ENCODE measurements at places on chromosomes 13 and 19.

DNA sequence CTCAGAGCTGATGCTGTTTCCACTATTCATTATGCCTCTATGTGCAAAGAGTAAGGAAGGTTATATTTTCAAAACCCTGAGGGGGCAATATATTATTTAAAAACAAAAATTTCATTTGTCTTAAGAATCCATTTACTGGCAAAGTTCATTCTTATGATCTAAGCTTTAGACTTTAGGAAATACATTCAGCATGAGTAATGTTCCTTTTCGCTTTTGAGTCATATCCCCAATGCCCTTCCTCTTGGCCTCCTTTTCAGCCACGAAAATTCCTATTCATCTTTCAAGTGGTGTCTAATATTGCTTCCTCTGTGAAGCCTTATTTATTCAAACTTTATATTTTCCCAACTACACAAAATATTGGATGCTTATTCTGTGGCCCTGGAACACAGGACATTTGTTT lies 1317.0 kb downstream of the PCDH9 start:
- DNase-seq = no peak

- no peak for DNase-seq
Measured at GRCh38 chr19:16208847-16209665, 11.3 kb downstream of the AP1M1 start.

DNA sequence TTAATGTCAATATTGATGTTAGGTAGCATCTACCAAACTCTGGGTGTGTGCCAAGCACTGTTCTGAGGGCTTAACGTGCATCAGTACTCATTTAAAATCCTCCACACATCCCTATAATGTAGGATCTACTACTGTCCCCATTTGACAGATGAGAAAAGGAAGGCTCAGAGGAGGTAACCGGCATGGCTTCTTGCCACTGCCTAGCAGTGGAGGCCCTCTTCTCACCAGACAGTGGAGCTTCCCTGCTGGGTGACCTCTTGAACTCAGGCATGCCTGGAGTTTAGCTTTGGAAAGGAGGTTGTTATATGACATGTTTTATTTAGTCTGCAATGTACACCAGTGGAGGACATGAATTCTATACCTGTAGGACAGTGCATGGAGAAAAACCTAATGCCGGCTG lies 2.1 kb downstream of the SPATA13 start:
- no peak for DNase-seq

DNA sequence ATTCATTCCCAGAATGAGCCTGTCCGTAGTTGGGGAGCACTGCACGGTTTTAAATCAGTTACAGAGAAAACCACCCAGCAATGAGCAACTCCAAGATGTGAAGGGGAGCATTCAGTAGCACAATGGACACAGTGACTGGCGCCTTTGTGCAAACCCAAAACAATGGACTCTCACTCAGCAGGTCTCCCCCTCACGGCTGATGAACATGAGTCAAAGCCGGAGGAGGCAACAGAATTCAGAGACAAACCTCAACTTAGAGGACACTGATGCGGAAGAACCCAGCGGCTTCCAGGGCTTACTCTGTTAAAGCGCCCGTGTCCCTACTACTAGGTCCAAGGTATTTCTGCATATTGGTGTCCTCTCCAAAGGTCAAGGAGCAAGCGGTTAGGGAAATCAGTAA lies 17.7 kb downstream of the PLEKHF1 start:
- DNase-seq = no peak

- no peak for DNase-seq
Measured at GRCh38 chr13:29529754-29530153, 65.7 kb downstream of the SLC7A1 start.

GRCh38 chr13:112097770-112098169 lies 30.8 kb downstream of the SOX1 start:
- DNase-seq = no peak

GRCh38 chr13:45542391-45542790 lies 73.1 kb downstream of the ERICH6B start:
- no peak for DNase-seq

DNA sequence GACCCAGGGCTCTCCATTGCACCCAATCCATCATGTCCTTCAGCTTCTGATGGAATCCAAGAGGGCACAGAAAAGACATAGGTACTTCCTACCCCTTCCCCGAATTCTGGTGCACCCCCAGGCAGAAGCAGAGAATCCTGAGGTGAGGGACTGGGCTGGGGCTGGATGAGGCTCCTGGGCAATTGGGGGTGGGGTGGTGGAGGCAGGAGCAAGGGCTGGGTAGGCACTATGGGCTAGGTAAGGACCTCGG lies 2.7 kb upstream of the KCNC3 start:
- DNase-seq = no peak

DNA sequence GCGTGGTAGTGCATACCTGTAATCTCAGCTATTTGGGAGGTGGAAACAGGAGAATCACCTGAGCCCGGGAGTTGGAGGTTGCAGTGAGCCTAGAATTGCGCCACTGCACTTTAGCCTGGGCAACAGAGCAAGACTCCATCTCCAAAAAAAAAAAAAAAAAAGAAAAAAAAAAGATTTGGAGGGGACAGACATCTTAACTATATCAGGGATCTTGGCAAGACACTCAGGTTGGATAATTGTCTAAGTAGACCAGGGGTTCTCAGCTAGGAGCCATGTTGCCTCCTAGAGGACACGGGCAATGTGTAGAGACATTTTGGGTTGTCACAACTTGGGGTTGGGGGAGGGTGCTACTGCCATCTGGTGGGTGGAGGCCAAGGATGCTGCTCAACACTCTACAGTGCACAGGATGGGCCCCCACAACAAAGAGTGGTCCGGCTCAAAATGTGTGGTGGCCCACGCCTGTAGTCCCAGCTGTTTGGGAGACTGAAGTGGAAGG lies 1.9 kb upstream of the ZNF580 start:
- peak; percentile 70 for DNase-seq

- peak; percentile 64 for DNase-seq
Measured at GRCh38 chr13:39144941-39145533, 106.8 kb downstream of the NHLRC3 start.

DNA sequence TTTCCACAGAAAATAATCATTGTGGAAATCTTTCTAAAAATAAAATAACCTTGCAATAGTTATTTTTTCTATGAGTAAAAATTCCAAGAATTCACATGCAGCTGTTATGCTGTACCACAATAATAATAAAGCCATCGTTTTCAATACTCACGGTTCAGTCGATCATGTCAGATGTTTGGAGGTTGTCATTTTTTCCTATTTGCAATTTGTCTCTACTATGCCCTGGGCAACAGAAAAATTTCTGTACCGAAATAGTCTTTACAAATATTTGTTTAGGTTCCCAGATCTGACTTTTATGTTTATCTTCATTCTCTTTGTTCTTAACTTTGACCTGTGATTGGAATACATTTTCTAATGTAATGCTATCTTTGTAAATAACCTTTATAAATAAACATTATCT lies 79.7 kb downstream of the ESD start:
- DNase-seq = no peak

DNA sequence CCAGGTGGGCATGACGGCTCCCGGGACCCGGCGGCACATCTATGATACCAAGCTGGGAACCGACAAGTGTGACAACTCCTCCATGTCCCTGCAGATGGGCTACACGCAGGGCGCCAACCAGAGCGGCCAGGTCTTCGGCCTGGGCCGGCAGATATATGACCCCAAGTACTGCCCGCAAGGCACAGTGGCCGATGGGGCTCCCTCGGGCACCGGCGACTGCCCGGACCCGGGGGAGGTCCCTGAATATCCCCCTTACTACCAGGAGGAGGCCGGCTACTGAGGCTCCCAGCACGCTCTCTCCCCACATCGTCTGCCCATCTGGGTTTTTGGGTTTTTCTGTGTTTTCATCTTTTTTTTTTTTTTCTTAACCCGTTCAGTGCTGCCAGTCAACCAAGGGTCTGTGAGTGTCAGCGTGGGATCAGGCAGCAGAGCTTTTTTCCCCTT lies 2.3 kb upstream of the ABCA7 start:
- no peak for DNase-seq

- DNase-seq = peak; percentile 74
Measured at GRCh38 chr19:873084-873483, 13.6 kb downstream of the CFD start.

- DNase-seq = no peak
Measured at GRCh38 chr13:103104340-103104739, 38.1 kb upstream of the SLC10A2 start.

DNA sequence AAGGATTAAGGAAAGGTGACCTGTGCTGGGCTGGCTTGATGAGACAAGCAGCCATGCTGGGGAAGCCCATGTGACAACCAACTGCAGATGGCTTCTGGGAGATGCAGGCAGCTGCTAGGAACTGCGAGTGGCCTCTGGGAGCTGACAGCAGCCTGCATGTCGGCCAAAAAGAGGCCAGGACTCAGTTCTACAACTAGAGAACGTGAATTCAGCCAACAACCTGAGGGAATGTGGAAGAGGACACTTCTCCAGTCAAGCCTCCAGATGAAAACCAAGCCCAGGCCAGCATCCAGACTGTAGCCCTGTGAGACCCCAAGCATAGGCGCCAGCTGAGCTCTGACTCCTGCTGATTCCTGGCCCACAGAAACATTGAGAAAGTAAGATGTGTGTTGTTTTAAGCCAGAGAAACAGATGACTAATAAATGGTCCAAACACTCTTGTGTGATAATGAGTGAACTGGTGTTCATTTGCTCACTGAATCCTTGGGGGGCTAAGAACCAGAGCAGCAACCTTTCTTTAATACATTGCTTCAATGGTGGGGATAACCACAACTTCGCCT lies 45.0 kb downstream of the SLC7A1 start:
- DNase-seq = no peak

Measured in activated naive CD4-positive, alpha-beta T cell treated with anti-CD3 and anti-CD28 coated beads for 36 hours (primary cell).